ENCODE measurements at places on chromosomes 13 and 19.

DNA sequence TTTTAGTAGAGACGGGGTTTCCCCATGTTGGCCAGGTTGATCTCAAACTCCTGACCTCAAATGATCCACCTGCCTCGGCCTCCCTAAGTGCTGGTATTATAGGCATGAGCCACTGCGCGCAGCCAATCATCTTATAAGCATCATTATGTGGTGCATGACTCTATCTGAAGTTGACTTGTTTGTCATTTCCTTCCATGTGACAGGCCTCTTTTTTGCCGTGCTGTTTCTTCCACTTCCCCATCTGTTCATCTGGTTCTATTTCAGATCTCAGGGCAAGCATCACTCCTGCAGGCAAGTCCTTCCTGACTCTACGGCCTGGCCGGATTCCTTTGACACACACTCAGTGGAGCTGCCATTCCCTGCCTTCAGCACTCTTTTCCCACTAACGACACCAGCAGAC lies 15.2 kb downstream of the COL5A3 start:
- no peak for DNase-seq

DNA sequence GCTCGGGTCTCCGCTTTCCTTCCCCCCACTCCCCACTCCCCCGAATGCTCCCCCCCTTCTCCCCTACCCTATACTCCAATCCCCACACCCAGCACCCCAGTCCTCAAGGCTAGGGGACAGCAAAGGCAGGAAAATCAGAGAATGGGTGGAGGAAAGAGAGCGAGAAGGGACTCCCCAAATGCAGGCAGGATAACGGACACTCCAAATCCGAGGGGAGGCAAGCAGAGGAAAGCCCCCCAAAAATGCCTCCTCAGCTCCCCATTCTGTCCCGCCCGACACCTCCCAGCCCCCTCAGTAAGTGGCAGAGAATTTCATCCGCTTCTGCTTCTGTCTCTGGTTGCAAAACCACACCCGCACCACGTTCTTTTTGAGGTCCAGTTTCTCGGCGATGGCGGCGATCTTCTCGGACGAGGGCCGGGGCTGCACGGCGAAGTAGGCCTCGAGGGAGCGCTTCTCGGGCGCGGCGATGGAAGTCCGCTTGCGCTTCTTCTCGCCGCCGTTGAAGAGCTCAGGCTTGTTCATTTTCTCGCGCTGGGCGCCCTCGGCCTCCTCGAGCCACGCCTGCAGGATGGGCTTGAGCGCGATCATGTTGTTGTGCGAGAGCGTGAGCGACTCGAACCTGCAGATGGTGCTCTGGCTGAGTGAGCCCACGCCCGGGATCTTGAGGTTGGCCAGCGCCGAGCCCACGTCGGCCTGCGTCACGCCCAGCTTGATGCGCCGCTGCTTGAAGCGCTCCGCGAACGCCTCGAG lies 2.1 kb downstream of the POU4F1 start:
- no peak for DNase-seq

GRCh38 chr19:21022996-21023395 lies 2.5 kb downstream of the ZNF430 start:
- DNase-seq: no peak

- no peak for DNase-seq
These were observed 160.8 kb downstream of the EFNB2 start for GRCh38 chr13:106374631-106375030.

- no peak for DNase-seq
These were observed 1.7 kb upstream of the ZNF507 start for GRCh38 chr19:32343550-32344262.

GRCh38 chr19:53466726-53467484 lies 628 bp upstream of the ZNF813 start:
- no peak for DNase-seq

DNA sequence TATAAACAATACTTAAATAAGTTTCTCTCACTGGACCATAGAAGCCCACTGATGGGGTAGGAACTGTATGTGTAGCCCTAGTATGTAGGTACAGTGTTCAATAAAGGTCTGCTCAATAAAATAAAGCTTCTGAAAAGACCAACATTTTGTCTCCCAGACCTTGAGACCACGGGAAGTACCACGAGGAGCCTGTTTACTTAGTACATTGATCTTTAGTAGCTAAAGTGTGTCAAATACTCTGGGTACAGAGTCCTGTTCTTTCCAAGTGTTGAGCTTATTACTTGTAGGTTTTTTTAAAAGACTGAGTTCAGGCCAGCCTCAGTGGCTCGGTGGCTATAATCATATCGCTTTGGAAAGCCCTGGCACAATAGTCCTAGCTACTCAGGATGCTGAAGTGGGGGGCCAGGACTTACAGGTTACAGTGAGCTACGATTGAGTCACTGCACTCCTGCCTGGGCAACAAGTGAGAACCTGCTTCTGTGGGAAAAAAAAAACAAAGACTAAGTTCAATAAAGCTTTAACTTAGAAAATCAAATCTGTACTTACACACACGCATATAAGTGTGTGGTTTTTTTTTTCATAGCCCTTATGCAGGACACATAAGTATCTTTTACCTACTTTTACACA lies 3.4 kb downstream of the MTRF1 start:
- no peak for DNase-seq

DNA sequence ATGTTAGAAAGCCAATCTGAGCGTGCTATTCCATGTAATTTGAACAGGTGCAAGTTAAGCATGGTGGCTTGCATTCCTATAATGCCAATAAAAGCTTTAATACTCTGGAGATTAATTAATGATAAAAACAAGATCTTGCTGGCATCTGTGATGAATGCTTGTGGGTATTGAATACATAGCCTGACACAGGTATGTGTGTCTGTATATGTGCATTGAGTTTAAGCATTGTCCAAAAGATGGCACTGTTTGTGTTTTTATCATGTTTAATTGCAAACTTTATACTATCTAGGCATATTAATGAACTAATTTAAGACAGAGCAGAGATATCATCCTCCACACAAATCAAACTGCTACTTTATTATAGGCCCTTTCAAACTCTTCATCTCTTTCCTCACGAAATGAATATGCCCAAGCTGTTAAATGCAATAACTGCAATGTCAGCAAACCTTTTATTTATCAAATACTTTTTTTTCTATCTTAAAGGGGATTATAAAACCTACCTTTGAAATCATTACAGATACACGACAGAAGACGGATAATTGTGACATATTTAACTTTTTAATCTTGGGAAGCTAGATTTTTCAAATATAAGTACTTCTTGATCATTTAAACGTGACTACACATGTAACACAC lies 86.5 kb downstream of the TNFSF11 start:
- DNase-seq: no peak

DNA sequence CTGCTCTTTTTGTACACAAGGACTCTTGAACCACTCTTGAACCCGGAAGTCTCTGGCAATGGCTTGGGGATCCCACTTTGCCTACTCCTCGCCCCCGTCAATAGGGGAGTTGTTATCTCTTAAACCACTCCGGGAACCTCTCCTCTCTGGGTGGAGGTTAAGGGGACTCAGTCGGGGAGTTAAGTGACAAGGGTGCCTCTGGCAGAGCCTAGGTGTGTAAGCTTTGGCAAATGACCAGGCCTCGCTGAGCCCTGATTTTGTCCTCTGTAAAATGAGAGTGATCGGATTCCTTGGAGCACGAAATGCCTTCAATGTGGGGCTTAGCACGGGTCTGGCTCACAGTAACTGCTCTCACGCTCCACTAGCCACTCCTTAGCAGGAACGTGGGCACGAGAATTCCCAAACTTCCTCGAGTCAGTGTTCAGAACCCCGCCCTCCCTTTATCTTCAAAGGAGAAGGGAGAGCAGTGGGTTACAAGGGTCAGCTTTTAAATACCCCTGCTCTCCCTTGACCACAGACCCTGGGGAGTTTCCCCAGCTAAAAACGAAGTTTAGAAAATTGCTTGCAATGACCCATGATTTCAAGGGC lies 193.3 kb downstream of the KATNAL1 start:
- DNase-seq: no peak

DNA sequence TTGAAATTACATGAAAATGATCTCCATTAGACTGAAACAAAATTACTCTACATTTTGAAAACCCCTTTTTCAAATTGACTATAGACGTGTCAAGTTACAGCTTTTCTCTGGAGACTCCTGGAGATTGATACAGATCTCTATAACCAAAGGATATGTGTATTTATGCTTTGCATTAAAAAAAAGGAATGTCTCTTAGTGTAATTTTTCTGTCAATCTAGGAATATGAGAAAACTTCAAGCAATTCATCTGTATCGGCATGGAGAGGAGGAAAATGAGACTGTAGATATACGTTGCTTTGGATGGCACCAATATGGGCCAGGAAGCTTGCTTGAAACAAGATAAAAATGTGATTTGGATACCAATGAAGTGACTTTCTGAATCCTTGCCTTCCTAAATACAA lies 286.6 kb downstream of the PCDH9 start:
- DNase-seq: no peak
